C1 segment of cervical spinal cord (tissue), 14 donors: ENCODE measurements at places on chromosomes 16 and 17.

- no peak for DNase-seq
Observed at GRCh38 chr17:40291281-40291664, 3.6 kb downstream of the CDC6 start.

GRCh38 chr17:41800601-41801373, 11.0 kb downstream of the P3H4 start:
- DNase-seq = no peak

- DNase-seq = no peak
Observed at GRCh38 chr17:8965394-8966168, at the start of gene PIK3R5. PIK3R5 (minus strand) TSS chr17:8965707; CDS start chr17:8911494, 54,213 bp downstream.

DNA sequence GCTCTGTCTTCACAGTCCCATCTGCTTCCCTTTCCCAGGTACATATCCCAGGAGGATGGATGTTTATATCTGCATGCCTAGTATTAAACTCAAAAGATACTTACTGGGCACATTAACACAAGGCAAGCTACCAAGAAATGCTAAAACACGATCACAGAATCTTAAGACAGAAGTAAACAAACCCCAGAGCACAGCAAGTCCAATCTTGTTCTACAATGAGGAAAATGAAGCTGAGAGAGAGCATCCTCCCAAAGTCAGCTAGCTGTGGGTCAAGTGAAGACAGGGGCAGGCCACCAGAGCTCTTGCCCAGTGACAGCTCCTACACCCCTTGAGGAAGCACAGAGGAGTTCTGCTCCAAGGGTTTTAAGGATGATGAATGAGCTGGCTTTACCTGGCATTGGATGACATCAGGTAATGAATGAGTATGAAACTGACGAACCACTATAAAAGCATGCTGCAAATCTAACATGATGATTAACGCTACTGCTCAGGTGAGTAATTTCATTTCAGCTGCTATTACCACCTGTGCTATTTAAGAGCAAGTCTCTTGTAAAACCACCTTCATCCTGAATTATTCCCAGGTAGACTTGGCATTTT, 20.3 kb downstream of the XPO6 start:
- no peak for DNase-seq

DNA sequence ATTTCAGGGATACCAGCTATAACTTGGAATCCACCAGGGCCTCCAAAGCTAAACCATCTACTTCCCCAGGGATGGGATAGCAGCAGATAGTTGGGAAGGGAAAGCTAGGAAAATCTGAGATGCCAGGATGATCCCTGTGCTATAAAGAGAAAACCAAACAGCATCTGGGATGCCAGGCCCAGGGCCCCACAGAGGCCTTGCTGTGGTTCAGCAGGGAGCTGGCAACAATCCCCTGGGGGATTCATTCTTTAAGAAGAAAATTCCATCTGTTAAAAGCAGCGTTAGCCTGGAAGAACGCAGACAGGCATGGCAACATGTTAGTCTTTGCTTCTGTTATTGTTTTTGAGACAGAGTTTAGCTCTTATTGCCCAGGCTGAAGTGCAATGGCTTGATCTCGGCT, 16.6 kb downstream of the MYO18A start:
- no peak for DNase-seq

GRCh38 chr16:67928561-67929364, 2.9 kb downstream of the CTRL start:
- DNase-seq = peak; percentile 41

GRCh38 chr17:59527931-59528330, 37.5 kb upstream of the DHX40 start:
- no peak for DNase-seq

DNA sequence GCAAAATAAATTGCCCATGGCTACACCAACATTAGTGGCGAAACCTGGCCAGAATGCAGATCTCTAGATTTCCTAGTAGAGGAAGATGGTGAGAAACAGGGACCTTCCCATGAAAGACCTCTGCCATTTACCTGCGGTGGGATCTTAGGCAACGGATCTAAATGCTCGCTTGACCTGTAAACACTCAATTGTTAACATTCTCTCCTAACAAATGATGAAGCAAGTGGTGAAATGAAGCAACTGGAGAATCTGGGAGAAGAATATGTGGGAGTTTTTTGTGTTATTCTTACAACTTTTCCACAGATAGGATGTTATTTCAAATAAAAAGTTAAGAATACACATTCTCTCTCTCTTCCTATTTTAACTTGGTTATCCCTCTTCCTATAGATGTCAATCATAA, 56.6 kb downstream of the SMG6 start:
- no peak for DNase-seq

DNA sequence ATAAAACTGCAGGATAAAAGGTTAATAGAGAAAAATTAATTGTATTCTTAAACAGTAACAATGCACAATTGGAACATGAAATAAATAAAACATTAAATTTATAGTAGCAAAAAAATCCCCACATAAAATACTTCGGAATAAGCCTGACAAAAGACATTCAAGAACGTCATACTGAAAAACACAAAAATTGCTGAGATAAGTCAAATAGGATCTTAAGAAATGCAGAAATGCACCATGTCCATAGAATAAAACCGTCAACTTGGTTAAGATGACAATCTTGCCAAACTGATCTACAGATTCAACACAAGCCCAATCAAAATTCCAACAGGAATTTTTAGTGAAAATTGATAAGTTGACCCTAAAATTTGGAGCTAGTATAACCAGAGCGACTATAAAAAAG, 76.6 kb downstream of the TBC1D16 start:
- DNase-seq = no peak

- no peak for DNase-seq
Observed at GRCh38 chr17:49993423-49994060, 1.5 kb downstream of the DLX3 start.

GRCh38 chr16:14007450-14007849, 63.7 kb upstream of the MRTFB start:
- no peak for DNase-seq

GRCh38 chr17:32917842-32918241, 10.1 kb upstream of the TMEM98 start:
- no peak for DNase-seq

DNA sequence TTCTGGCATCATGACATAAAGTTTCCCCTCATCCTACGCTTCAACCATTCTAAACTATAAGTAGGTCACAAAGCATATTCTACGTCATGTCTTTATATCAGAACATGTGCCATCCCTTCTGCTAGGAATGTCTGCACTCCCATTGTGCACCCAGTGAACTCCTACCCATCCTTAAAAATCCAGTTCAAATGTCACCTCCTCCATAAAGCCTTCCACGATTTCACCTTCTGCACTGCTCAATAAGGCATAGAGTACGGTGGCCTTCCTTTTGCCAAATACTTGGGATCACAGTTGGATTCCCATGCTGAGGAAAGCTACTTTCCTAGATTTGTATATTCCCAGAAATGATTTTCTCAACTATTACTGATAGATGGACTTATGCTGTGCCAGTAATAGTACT, 186.3 kb upstream of the ZKSCAN2 start:
- DNase-seq = no peak

DNA sequence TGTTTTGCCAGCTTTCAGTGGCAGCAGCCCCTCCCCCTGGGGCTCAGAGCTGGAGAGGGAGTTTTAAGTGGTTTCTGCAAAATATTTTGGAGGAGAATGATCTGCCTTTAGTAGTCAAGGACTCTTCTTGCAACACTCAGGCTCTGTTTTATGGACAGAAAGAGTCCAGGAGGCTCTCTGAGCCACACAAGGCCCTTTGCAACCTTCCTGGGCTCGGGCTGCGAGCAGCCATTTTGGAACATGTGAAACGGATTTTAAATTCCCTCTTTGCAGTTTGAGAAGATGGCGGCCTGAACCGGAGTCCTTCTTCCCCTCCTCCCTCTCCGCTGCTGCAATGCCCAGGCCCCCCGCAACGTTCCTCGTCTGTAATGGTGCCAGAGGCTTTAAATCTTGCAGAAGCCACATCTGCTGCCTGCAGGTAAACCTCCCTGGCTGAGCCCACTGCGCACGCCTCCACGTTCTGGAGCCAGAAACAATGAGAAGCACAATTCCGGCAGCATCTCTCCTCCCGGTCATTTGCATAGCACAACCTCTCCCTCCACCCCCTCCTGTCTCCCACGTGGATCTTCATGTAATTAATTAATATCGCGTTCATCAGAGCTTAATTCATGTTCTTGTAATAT, 386.1 kb downstream of the SEC14L1 start:
- no peak for DNase-seq

DNA sequence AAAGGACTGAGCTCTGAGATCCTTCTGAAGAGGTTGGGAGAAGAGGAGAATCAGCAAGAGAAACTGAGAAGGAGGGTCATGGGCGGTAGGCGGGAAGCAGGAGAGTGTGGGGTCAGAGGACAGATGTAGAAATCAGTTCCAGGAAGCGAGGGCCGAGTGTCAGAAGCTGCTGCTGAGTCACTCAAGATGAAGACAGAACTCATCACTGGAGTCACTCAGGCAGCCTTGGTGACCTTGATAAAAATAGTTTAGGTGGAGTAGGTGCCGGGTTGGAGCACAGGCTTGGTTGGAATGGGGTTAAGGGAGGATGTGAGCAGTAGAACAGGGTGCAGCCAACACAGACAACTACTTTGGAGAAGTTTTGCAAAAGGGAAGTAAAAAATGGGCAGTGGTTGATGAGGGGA, 6.1 kb upstream of the ITGAM start:
- no peak for DNase-seq

GRCh38 chr16:78505544-78506366, 406.3 kb downstream of the WWOX start:
- DNase-seq = no peak

DNA sequence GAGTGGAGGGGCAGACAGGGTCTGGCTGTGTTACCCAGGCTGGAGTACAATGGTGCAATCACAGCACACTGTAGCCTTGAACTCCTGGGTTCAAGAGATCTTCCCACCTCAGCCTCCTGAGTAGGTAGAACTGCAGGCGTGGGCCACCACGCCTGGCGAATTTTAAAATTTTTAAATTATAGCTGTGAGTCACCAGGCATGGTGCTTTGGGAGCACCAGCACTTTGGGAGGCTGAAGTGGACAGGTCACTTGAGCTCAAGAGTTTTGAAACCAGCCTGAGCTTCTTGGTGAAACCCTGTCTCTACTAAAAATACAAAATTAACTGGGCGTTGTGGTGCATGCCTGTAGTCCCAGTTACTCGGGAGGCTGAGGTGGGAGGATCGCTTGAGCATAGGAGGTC, 114.0 kb downstream of the CHD9 start:
- DNase-seq = no peak

GRCh38 chr17:16873174-16874035, 98.5 kb downstream of the TNFRSF13B start:
- no peak for DNase-seq

DNA sequence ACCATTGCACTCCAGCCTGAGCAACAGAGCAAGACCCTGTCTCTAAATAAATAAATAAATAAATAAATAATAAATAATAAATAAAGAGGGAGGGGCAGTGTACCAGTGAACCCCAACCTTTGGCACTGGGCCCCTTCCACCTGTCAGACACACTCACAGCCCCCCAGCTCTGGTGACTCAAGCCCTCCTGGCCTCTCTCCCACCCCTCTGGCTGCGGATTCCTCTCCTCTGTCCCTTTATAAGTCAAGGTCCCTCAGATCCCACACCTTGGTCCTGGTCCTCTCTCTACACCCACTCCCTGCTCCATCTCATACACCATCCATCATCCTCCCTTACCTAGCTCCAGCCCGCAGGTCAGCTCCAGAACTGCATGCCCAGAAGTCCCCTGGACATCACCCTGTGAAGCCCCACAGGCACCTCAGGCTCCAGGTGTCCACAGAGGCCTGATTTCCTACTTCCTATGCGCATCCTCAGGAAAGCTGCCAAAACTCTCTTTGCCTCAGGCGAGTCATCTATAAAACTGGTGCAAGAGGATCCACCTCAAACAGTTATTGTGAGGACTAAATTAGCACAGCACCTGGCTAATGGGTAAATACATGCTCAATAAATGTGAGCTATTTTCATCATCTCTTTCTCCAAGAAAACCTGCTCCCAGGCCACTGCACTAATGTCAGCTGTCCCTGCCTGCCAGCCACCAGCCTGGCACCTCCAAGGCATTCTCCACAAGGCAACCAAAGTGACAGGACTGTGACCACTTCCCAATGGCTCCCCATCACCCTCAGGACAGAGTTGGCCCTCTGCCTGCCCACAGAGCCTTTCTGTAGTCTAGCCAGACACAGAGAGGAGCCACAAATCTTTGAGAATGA, 46.8 kb downstream of the BEAN1 start:
- no peak for DNase-seq

DNA sequence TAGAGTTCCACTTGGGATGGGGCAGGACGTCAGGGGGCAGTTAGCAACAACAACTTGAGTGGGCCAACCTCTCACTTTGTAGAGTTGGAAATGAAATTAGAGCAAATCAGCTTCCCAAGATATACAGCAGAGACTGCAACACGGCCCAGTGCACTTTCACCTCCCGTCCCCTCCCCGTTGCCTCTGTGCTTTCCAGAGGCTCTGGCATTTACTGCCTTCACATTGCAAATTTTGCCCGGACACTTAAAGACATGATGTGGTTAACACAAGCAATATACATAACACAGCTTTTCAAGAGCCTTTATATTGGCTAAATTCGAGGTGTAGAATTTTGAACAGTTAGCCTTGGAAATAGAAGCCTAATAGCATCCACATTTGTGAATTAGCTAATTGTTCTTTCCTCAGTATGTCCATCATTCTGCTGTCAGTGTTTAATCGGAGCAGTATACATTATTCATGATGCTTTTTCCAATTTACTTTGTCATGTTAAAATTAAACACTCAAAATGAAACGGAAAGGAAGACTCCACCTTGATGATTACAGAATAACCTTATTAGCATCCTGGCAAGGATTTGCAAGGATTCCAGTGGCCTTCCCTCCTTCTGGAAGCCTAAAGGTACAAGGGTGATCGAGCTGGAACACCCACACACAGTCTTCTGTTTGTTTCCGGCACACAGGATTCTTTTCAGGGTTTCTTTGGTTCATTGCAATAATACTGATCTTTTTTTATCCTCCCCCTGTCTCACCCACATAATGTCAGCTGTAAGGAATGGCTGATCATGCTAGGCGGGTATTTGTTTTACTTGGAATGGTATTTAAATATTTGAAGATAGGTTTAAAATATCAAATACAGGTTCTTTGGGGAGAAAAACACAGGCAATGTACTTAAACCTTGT, 190.9 kb upstream of the CACNG5 start:
- no peak for DNase-seq

DNA sequence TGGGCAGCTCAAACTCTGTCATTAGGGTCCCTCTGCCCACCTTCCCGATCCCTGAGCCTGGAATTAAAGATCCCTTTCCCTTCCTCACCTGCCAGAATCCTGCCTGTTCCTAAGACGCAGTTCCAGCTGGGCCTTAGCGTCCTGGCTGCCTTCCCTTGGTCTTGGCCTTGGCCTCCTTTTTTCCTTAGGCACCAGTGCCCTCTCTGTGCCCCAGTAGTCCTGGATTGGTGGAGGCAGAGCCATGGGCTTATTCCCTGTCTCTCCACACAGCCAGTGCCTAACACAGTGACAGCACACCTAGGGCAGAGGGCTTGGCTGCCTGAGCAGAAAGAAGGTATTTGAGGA, 3.5 kb downstream of the TMEM132E start:
- no peak for DNase-seq
